ENCODE measurements at places on chromosomes 4 and X. TPM values are rescaled to one million over a fixed set of nuclear protein-coding genes. Genes with fewer than 3 reads are reported as not detected.

The PABPC4L gene
- not detected for total RNA-seq

The XAGE1A gene
- not detected for total RNA-seq

The KIT gene
- total RNA-seq = not detected

The ENAM gene
- total RNA-seq = not detected

The FAM9B gene
- total RNA-seq = not detected

The TMEM271 gene
- not detected for total RNA-seq

The TEX13D gene
- total RNA-seq = 2.0 TPM

The NRK gene
- total RNA-seq = not detected

The RIPPLY1 gene
- total RNA-seq = not detected

The PABPC5 gene
- not detected for total RNA-seq

The FDCSP gene
- not detected for total RNA-seq

The HGFAC gene
- not detected for total RNA-seq

The VCX3A gene
- not detected for total RNA-seq

The DDX53 gene
- not detected for total RNA-seq

The CACNA1F gene
- not detected for total RNA-seq

The TIMM17B gene
- total RNA-seq = 108 TPM

The DRD5 gene
- total RNA-seq = not detected

The PF4V1 gene
- not detected for total RNA-seq

The COX7B2 gene
- total RNA-seq = not detected

The UGT2B17 gene
- not detected for total RNA-seq

The NAP1L3 gene
- total RNA-seq = not detected

The DUSP21 gene
- total RNA-seq = not detected

The GAGE13 gene
- not detected for total RNA-seq

The ZBTB33 gene
- total RNA-seq = 25.5 TPM

The RADX gene
- 18.4 TPM for total RNA-seq

The FGG gene
- not detected for total RNA-seq

The HAND2 gene
- not detected for total RNA-seq

The AREG gene
- total RNA-seq = not detected

The SPANXN3 gene
- not detected for total RNA-seq

The MAGEB1 gene
- not detected for total RNA-seq

The DCAF4L1 gene
- 0.36 TPM for total RNA-seq

The GPRASP3 gene
- total RNA-seq = 0.32 TPM

The SMIM43 gene
- total RNA-seq = not detected

The SPATA4 gene
- total RNA-seq = not detected

The DAPP1 gene
- total RNA-seq = 49.1 TPM

The FAM156B gene
- 15.0 TPM for total RNA-seq
